ENCODE measurements at places on chromosomes 5 and 9.

DNA sequence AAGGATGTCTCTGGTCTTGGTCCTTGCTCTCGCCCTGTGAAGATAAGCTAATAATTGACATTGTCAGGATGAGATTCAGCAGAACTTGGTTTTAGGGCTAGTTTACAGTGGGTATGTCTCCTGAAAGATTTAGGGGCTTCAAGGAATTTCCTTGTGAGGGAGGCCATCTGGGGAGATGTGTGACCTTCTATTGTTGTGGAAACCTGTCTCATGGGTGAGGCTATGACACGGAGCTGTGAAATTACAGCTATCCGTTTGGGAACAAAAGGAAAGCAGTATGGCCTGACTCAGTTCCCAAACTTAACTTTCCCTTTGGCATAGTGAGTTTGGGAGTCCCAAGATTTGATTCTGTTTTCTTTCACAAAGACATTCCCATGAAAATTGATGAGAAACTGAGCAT, 142.0 kb downstream of the PARP8 start:
- DNase-seq, result no peak

- no peak for DNase-seq
These were observed 146.1 kb upstream of the HMHB1 start for GRCh38 chr5:143665866-143666265.

- no peak for DNase-seq
These were observed 34.5 kb upstream of the GABRP start for GRCh38 chr5:170748951-170749471.

DNA sequence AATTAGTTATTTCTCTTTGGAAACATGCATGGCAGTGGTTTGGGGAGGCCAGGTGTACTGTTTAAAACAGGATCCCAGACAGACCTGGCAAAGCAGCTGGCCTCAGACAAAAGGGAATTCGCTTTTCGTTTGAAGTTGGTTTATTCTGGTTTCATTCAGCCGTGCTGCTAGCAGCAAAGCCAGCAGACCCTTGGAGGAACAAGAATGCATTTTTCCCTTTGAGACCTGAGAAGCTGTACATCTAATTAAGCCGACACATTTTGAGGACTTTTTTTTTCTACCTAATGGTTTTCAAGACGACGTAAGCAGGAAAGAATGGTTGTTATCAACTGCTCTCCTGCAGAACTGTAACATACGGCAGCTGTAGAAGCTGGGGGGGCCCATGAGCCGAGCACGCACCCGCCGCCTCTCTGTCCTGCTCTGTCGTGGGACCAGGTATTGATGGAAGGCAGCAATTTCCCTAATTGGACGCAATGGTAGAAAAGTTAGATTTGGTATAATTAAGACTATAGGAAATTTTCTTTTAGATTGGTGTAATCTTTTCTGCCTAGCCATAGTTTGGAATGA, 13.6 kb downstream of the PLEKHG4B start:
- DNase-seq, result no peak

- no peak for DNase-seq
These were observed 209.8 kb downstream of the MCTP1 start for GRCh38 chr5:95075111-95075510.

DNA sequence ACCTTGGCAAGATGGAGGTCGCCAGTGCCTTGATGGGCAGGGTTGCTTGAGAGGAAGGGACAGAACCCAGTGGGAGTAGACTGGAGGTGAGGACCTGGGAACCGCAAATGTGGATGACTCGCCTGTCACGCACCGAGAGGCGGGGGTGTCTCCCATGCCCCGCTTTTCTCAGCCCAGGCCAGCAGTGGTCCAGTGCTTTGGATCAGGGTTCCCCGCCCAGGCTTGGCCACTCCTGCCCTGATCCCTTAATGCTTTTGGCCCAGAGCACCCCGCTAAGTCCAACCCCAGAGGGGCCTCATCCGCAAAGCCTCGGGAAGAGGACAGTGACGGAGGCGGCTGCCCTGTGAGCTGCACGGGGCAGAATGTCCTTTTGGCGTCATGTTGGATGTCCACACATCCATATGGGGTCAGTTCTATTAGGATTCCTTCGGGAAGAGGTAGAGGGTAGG, 2.4 kb downstream of the MRPS2 start:
- DNase-seq, result peak; percentile 9

GRCh38 chr5:55897206-55897894, 46.2 kb downstream of the IL31RA start:
- DNase-seq, result no peak

DNA sequence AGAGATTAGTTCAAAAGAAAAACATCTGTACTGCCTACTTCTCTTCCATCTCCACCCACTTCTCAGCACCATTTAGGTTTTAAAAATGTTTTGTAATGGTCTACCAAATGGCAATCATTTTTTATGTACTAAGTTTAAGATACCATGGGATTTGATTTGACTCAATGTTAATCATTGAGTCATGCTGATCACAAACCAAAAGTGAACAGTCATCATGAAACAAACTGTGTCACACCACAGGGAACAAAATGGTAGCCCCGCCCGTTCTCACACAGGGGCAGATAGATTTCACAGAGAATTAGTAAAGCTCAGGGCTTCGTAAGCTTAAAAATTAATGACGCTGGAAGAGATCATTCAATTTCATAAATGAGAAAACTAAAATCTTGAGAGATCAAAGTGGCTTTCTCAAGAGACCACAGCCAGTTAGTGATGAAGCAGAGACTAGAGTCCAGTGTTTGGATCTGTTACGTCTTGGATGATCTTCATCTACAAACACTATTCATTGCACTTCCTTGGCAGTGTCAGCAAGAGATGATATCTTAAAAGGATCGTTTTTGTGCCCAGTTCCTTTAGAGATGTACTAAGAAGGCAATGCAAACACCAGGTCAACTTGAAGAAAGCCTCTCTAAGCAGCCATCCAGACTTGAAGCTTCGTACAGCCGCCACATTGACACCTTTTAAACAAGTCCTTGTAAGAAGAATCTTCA, 33.9 kb upstream of the TRIO start:
- DNase-seq, result peak; percentile 27

DNA sequence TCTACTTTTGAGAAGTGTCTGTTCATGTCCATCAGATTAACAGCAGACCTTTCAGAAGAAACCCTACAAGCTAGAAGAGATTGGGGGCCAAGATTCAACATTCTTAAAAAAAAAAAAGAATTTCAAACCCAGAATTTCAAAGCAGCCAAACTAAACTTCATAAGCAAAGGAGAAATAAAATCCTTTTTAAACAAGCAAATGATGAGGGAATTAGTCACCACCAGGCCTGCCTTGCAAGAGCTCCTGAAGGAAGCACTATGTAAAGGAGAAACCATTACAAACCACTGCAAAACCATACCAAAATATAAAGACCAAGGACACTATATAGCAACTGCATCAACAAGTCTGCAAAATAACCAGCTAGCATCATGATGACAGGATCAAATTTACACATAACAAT, 124.6 kb upstream of the PDE4D start:
- DNase-seq, result no peak

Measured in activated naive CD4-positive, alpha-beta T cell treated with anti-CD3 and anti-CD28 coated beads, Interleukin-2, amount 50 U/mL, for 16 hours (primary cell).